Fibroblast of lung (primary cell): ENCODE measurements at places on chromosomes 16 and 17.

- peak; percentile 30 for DNase-seq
Measured at GRCh38 chr17:8430966-8431365, 4.7 kb upstream of the NDEL1 start.

DNA sequence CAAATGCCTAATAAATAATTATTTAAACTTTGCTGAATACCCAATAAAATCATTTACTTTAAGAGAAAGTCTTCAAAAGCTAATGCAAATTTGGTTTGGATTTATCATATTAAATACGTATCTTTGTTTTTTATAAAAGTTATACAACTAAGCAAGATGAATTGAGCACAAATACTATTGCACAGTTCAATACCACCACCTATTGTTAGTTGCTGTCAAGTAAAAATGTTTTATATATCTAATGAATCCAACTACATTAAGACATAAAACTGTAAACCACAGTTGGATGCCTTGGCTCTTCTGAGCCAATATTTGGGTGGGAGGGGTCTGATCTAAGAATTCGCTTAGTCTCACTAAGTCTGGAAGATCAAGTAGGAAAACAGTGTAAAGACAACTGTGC, 7.7 kb downstream of the FBXL20 start:
- peak; percentile 29 for DNase-seq

DNA sequence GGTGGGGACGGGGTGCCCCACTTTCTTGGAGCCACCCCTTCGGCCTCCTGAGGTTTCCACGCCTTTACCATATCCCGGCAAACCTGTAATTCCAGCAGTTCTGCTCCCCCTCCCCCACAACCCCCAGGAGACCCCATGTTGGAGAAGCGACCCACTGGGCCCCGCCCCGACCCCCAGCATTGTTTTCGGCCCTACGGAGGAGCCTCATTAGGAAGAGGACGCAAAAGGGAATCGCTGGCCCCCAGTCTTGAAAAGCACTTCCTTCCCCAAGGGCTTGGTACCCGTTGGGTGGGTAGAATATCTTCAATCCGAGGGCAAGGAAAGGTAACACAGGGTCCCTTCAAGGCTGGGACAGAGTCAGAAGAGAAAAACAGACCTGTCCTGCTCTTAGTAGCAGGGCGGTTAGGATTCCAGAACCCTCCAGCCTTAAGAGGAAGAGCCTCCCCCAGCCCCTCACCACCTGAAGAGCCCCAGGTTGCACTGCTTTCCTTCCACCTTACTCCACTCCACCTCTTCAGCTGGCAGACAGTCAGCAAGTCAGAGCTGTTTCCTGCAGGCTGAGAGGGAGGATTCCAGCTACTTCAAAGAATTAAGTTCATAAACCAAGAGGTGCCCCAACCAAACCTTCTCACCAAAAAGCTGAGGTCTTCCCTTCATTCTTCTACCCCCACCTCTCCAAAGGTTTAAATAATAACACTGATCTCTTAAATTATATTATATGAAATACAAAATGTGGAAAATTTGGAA, 803 bp upstream of the TLCD2 start:
- DNase-seq = peak; percentile 20

DNA sequence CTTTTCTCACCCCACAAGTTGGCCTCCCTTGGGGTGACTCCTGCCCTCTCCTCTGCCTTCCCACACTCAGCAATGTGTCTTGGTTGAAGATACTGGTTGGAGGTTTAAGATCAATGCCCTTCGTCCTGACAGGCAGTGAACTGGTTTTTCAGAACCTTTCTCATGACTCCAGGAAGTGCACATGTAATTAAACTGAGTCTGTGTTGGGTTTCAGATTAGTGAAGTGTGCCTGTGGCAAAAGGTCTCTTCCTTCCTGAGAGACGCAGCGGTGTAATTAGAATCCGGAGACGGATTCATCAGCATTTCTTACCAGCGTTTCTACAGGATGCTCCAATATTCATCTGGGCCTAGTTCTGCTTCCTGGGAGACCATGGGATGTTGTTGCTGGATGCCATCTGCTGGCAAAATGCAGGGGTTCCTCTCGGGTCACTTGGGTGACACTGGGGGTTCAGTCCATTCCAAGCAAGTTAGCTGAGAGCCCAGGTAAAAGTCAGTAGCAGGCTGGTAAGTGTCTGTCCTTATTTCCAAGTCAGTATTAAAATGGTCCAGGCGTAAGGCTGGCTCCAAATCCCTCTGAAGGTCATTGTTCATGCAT, 233.3 kb downstream of the XYLT1 start:
- DNase-seq = no peak

GRCh38 chr17:64004903-64005733, 7.0 kb downstream of the PRR29 start:
- no peak for DNase-seq

DNA sequence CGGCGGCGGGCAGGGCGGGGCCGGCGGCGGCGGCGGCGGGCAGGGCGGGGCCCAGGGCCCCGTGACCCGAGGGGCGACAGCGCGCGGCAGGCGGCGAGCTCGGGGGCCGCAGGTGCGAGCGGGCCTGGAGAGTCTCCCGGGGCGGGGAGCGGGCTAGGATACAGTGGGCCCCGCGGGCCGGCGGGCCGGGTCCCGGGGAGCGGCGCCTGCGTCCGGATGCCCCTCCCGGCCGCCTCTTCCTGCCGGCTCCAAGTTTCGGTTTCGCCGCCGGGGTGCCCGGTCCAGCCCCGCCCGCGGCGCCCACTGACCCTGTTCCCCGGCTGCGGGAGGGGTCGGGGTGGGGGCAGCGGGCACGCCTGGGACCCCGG, at the start of gene RNF213:
TSS of gene RNF213 (plus strand) at position 62 of the 368 bp plus-strand sequence. CDS start 2,830 bp downstream, outside the sequence.
- peak; percentile 19 for DNase-seq

DNA sequence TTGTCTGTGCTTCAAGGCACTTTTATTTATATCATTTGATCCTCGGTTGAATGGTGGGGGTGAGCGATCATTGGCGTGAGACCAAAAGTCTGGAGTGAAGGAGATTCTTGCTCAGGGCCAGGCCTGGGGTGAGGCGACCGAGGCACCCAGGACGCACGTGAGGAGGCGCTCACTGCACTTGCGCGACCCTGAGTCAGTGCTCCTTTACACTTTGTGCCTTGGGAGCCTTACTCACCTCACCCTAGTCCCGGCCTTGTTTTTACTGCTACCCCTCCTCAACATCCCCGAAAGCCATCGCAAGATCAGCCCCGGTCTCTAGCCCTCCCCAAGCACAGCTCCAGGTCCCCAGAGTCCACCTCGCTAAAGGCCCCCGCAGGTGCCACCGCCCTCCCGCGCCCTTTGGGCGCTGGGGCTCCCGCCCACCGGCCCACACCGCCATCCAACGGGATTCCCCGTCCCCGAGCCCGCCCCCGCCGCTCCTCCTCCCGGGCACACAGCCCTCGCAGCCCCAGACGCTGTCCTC, 496 bp downstream of the EZH1 start:
- DNase-seq = peak; percentile 32

DNA sequence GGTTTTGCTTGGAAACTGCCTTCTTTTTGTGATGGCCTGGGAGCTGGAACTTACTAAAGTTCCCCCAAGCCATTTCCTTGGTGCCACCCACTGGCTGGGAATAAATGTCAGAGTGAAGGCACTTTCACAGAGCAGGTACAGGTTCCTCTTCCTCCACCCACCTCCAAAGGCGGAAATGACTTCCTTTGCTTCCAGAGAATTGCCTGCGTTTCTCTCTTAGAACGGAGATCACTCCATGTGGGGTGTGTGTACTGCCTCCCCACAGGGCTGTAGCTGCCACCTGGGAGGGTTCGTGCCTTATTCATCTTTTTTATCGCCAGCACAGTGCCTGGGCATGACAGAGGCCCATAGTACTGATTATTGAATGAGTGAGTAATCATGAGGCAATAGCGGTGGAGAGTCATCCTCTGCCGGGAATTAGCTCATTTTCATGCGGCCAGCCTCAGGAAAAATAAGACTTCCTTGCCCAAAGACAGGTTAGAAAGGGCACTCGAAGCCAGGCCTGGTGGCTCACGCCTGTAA, 32.2 kb upstream of the HAS3 start:
- peak; percentile 93 for DNase-seq

DNA sequence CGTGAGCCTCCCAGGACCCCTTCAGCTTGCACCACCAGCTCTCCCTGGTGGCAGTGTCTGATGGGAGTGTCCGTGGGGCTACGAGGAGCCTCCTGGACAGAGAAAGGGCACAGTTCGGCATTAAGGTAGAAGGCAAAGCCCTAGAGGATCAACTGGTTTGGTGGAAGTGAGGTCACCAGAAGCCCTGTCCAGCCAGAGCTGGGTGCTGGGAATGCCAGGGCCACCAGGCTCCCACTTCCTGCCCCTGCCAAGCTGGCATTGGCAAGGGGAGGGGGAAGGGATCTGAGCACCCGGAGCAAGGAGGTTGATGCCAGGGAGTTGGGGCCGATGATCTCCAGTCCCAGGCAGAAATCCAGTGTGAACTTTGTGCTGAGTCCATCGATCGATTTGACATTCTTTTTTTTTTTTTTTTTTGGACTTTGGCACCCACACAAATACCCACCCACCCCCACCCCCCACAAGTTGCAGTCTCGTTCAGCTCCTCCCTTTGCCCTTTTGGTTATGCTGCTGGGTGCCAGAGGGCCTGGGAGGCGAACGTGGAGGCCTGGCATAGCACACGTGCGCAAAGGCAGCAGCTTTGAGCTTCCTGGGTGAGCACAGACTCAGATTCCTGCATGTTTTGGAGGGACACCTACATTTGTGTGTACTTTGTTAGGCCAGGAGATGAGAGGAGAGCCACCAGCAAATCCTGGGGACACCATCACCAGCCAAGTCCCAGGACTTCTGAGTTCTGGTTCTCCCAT, 2.1 kb downstream of the NHERF1 start:
- DNase-seq = no peak

GRCh38 chr17:63821804-63822203, 5.4 kb upstream of the PSMC5 start:
- no peak for DNase-seq

- no peak for DNase-seq
Measured at GRCh38 chr17:48717367-48718226, 4.7 kb downstream of the PRAC1 start.

GRCh38 chr17:19933628-19934027, 44.0 kb downstream of the AKAP10 start:
- DNase-seq = no peak

DNA sequence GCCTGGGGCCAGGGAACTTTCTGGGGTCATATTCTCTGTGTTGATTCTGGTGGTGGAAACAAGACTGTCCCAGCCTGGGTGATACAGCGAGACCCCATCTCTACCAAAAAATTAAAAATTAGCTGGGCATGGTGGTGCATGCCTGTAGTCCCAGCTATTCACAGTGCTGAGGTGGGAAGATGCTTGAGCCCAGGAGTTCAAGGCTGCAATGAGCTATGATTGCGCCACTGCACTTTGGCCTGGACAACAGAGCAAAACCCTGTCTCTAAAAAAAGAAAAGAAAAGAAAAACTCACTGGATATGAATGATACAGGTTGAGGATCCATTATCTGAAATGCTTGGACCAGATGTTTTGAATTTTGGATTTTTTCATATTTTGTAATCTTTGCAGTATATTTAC, 13.6 kb downstream of the SCGB1C2 start:
- no peak for DNase-seq

GRCh38 chr17:78359321-78359996, 418 bp downstream of the SOCS3 start:
- peak; percentile 55 for DNase-seq

DNA sequence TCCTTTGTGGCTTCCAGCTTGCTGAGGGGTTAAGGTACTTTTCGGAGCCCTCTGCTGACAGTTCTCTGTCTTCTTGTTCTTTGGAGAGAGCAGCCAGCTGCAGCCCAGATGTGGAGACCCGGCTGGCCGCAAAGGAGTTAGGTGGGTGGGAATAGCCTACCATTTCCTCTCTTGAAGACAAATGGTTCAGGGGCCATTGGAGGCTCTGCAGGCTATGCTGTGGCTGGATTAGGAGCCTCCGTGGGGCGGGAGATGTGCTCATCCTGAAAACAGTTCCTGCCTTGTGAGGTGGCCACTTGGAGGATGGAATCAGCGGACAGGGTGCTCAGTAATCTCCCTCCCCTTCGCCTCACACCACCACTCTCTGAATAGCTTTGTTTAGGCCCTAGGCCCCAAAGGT, 30.3 kb downstream of the MEOX1 start:
- no peak for DNase-seq

DNA sequence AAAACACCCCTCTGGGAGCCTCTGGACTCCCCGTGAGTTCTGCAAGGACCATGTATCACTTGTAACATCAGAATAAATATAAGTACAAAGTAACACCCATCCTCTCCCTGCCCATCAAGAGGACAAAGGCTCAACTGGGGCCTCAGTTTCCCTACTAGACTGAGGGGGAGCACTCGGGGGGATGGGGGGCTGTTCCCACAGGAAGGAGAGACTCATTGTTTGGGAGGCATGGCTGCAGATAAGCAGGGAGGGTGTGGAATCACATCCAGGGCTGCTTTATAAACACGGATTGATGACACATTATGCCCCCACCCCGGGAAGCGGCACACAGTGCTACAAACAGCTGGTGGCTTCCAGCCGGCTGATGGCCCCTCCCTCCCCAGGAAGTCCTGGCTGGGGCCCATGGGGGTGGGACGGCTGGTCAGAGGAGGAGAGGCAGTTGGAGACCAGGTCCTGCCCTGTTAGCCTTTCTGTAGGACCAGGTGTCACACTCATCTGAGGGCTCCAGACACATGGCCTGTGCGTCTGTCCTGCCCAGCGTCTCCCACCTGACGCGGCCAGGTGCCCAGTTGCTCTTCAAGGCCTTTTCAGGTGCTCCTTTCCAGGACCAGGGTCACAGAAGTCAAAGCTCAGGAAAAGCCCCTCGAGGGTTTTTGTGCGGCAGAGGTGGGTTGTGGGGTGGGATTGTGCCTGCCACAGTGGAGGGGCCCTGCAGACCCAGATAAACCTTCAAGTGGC, 1.3 kb upstream of the MPG start:
- peak; percentile 92 for DNase-seq

DNA sequence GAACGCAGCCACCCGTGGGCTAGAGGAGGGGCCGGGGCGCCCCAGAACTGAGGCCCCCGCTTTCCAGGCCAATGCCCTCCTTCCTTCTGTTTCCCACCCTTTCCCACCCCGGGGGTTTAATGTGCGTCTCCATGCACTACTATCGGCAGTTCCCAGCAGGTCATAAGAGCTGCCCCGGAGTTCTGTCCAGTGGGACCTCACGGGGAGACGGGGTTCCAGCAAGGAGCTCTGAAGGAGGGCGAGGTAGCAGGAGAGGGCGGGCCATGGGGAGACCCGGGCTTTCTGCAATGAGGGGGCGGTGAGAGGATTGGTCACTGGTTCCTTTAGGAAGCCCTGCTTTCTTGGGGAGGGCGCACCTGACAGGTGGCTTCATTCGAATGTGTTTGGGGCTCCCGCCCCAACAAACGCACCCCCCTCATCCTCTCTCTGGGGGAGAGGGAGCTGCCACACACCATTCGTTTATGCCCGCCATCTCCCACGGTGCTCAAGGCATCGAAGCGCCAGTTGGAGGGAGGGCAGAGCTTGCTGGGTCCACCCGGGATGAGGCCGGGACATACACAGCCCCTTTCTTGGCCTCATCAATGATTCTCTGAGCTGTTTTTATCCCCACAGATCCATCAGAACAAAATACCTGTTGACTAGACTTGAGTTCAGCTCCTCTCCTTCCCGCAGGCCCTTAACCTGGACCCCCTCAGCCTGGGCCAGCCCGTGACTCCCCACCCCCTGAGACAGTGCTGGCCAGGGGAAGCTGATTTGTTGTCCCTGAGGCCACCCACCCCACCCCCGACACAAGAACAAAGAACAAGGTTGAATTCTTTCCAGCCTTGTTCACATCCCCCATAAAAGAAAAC, 44.1 kb downstream of the SLC7A5 start:
- no peak for DNase-seq
